Erythroblast (primary cell): ENCODE measurements at places on chromosomes 2 and 18.

DNA sequence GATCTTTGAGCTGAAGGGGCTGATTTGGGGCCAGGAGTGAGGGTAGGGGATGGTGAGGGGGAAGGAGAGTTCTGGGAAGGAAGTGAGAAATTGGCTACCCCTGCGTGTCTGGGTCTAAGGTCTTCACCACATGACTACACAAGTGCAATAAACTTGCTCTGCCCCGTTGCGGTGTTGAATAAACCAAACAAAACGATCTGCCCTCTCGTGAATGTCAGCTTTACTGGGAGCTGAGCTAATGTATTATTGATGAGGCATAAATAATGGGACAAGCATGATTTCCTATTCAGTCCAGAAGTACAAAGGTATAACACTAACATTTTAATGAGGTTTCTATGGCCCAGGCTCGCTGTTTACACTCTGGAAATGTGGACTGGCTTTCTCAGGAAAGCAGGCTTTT, 8.0 kb upstream of the CFAP221 start:
- DNase-seq = no peak

- no peak for DNase-seq
These were observed 23.6 kb downstream of the SP100 start for GRCh38 chr2:230439590-230439989.

DNA sequence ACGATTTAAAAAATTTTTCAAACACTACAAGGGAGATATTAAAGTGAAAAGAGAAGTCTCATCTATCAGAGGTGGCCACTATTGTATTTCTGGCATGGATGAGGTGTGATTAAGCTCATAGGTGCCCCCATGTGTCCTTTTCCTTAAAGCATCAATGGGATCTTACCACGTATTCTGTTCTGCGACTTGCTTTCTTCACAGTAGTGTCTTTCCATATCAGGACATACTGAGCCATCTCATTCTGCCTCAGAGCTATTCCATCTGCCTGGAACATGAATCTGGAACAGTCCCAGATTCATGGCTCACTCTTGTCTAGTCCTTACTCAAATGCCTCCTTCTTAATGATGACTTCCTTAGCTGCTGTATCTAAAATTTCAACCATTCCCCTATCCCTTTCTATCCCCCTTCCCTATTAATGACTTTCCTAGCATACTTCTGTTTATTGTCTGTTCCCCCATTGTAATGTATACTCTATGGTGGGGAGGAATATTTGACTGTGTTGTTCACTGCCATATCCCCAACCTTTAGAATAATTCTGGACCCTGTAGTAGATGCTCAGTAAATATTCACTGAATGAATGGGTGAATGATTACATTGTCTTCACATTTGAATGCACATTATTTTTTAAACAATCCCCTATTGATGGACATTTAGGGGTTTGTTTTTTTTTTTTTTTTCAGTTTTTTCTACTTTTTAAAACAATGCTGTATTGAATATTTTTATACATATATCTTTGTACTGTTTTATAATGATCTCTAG, 11.1 kb downstream of the STAMBP start:
- no peak for DNase-seq

DNA sequence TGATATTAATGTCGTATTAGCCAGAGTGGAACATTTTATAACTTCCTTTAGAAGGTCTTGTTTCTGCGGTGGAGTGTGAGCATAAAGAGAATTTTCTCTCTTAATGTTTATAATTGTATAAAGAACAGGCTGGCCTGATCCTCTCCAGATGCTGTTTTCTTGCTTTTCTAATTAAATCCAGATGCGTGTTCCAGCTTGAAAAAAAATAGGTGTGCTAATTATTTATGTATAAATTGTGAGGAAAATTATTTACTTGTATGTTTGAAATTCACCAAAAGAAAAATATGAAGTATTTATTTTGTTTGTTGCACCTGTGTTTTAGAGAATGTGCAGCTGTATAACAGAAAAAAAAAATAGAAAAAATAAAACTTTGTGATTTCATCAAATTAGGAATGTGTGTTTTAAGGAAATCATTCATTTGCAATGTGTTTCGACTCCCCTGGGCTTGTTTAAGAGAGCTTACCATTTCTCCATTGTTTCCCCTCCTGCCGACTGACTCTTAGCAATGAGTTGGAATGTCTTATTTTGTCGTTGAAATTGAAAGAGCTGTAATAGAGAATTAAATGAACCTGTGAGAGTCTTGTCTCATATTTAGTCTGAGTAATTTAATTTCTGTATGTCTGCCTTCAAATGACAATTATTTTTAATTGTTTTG, 220.1 kb upstream of the NXPH2 start:
- no peak for DNase-seq

- DNase-seq = no peak
These were observed 28.2 kb upstream of the TNP1 start for GRCh38 chr2:216888081-216888480.
